ENCODE measurements at places on chromosomes 5 and 9.
A peak's percentile ranks its signal among the peaks of the same experiment; 100 is the strongest.

DNA sequence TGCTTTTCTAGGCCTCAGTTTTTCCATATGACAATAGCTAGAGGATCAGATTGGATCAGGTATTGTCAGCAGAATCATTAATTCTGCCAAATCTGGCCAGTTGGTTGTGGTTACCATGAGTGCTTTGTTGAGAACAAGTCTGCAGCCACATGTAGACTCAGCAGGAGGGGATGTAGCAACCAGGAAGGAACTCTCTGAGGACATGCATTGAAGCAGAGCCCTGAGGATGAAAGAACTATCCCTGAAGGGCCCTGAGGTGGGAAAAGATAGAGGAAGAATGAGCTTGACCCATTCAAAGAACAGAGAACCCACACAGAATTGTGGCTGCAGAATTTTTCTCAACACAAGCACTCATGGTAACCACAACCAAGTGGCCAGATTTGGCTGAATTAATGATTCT lies 60.1 kb upstream of the AFAP1L1 start:
- DNase-seq, result no peak

DNA sequence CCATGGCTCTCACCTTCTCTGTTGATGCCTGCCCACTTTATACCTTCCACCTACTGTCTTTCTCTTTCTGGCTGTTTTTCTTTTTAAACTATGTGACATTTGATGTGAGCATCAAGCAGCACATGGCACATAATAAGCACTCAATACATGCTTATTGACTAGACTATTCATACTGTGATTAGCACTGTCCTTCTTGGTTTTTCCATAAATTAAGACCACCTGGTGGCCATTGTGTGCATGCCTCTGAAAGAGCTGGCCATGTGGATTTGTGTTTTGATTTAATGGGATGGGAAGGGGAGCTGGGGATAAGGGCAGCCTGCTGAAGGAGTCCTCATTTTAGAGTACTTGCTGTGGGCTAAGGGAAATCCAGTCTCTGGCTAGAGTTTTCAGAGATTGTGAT lies 79.4 kb downstream of the ARHGEF28 start:
- no peak for DNase-seq

DNA sequence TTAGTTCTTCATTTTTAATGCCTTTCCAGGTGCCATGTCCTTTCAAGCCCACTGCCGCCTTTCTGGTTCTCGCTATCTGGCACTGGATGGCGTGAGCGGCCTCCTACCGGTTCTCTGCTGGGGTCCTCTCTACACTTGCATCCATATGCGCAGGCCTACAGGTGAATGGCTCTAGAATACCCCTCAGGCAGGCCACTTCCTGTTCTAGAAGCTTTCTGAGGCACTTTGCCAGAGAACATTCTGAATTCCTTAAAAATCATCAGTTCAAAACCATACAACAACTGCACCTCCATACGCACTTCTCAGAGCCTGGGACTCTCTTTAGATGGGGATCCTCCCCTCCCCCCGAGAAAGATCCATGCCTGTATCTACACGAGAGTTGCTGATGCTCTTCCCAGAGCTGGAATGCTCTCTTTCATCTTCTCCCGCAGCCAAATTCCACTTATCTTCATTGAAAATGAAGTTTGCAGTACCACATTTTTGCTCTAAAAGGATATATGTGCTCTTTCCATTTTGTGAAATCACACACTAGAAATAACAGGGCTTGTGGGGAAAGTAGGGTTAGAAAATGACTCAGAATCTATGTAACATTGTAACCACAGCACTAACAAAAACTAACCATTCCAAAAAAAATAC lies 1.4 kb upstream of the LHFPL2 start:
- DNase-seq, result no peak

- peak; percentile 53 for DNase-seq
Observed at GRCh38 chr5:69049151-69049550, 44.7 kb upstream of the SLC30A5 start.

- DNase-seq, result peak; percentile 44
Observed at GRCh38 chr9:129852579-129852978, 17.3 kb downstream of the USP20 start.

- DNase-seq, result peak; percentile 59
Observed at GRCh38 chr5:107670087-107670931, 428 bp downstream of the EFNA5 start.

- DNase-seq, result peak; percentile 85
Observed at GRCh38 chr5:23507278-23507685, at the start of gene PRDM9. Gene PRDM9 (plus strand): TSS chr5:23507609. CDS start chr5:23509034, 1,425 bp downstream.

DNA sequence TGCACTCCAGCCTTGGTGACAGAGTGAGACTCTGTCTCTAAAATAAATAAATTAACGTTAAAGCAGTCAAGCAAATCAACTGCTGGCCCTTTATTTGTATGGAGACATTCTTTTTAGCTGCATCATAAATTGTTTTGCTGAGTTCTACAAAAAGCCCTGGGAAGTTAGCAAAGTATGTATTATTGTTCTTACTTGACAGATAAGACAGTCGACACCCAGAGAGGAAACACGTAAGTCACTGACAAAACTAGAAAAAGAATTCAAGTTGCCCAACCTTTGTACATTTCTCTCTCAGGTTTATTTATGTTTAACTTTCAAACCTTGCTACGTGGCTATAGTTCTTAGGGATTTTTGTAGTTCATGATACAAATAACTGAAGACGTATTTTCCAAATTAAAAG lies 40.4 kb upstream of the MACIR start:
- peak; percentile 80 for DNase-seq

DNA sequence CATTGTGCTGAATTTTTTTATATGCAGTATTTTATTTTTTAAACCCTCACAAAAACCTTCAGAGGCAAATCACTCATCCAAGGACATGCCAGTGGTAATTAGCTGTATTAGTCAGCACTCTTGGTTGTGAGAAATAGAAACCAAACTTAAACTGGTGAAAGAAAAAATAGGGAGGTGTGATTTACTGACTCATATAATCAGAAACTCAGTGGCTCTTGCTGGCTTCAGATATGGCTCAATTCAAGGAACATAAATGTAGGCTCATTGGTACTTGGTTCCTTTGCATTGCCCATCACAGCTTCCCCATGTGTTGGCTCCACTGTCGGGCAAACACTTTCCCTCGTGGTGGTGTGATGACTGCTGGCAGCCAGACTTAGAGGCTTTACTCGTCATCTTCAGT lies 497.2 kb downstream of the MAT2B start:
- DNase-seq, result peak; percentile 76

DNA sequence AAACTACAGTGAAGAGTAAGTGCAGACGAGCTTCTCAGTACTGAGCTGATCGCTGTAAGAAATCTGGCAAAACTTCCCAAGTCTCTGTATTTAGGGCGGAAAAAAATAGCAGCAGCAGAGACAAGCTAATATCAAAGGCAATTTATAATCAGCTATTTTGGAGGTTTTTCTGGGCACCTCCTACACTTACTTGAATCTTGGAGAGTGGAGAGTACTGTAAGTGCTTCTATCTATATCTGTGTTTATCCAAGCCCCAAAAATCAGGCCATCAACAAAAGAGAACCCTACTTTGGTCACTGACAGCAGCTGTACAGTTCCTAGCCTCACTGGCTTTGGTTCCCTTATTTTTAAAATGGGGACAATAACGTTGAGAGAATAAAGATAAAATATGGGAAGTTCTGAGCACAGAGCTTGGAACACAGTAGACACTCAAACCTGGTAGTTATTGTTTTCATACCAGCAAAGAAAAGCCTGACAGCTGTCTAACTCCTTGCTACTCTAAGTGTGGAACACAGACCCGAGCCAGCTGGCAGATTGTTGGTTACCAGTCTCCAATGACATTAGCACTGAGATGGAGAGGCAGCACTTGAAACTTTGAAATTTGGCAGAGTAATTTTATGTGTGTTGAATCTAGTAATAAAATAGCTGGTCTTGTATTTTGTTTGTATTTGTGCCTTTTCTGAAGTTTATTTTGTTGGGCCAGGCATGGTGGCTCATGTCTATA lies 96.0 kb upstream of the SLC28A3 start:
- DNase-seq, result no peak

GRCh38 chr9:93041108-93041802 lies 17.2 kb upstream of the SUSD3 start:
- no peak for DNase-seq

- DNase-seq, result no peak
Observed at GRCh38 chr5:60229691-60230185, 336.2 kb upstream of the PDE4D start.

- no peak for DNase-seq
Observed at GRCh38 chr5:154836225-154836624, 14.2 kb downstream of the FAXDC2 start.

DNA sequence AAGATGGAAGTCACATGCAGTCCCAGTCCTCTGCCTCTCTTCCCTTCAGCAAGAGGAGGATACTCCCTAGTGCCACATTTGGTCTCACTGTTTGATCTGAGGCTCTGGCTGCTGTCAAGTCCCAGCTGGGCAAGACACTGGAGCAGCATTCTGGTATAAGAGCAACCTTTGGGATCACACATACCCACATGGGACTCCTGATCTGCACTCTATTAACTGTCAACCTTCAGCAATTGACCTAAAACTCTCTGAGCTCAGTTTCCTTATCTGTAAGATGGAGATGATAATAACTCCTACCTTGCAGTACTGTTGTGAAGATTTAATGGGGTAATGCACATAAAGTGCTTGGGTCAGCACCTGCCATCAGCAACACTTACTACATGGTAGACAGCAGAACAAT lies 437.9 kb downstream of the PIK3R1 start:
- DNase-seq, result no peak

- peak; percentile 51 for DNase-seq
Observed at GRCh38 chr9:72292256-72292682, 72.7 kb downstream of the ZFAND5 start.

DNA sequence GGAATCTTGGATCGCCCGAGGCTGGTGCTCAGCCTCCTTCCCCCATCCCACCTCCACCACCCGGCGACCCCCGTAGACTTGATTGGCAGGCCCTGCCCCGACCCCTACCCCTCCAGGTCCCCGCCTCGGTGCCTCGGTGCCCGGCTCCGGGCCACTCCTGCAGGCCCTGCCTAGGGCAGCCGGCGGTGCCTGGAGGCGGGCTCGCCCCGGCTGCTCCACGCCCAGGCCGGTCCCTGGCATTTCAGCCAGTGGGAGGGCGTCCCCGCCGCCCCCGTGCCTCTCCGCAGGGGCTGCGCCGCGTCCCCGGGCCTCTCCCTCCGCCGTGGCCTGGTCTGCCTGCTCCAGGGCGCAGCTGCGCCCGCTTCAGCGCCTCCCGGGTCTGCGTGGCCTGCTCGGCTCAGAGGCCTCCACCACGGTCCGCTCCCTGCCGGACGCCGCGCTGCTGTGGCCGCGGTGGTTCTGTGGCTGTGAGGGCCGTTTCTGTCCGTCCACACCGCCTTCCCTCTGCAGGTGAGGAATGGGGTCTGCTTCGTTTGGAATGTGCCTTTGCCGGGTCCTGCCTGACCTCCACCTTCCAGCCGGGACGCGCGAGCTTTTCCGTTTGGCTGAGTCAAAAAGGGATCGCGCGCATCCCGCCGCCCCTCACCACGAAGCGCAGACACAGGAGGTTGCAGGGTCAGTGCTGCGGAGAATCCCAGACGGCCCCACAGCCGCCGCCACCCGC lies 48.3 kb upstream of the IRX4 start:
- DNase-seq, result peak; percentile 14

DNA sequence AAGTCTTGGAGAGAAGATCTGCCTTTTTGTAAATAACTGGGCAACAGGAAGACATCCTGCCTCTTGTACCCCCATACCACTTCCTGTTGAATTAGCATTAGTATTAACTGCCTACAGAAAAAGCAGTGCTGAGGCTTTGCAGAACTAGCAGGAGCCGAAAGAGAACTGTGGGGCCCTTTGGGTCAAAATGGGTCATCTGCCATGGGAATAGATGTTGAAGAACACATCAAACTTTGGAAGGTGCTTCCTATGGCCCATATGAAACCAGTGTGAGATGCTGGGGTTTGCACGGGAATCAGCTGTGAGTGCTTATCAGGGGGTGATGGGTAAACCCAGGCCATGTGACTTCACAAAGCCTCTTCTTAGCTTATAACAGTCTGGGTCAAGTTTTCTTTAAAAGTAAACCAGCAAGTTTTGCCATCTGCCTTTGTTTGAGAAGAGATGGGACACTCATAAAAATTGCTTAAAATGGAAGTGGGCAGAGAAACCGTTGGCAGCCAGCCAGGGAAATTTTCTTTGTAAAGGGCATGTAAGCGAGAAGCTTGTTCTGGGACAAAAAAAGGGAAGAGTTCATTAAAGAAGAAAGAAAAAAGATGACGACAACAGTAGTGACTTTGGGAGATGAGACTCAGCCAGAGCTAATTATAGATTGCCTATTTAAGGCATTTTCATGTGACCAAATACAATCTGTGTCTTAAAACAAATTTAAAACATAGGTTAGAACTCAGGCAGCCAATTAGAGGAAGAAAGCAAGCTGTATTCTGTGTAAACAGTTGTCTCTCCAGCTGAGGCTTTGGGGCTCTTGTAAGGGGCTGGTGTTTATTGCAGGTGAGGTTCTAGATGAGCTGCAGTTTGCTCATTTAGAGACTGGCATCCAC lies 4.4 kb downstream of the SLC25A25 start:
- peak; percentile 54 for DNase-seq

- DNase-seq, result peak; percentile 45
Observed at GRCh38 chr9:16425562-16426231, 444.8 kb downstream of the BNC2 start.

DNA sequence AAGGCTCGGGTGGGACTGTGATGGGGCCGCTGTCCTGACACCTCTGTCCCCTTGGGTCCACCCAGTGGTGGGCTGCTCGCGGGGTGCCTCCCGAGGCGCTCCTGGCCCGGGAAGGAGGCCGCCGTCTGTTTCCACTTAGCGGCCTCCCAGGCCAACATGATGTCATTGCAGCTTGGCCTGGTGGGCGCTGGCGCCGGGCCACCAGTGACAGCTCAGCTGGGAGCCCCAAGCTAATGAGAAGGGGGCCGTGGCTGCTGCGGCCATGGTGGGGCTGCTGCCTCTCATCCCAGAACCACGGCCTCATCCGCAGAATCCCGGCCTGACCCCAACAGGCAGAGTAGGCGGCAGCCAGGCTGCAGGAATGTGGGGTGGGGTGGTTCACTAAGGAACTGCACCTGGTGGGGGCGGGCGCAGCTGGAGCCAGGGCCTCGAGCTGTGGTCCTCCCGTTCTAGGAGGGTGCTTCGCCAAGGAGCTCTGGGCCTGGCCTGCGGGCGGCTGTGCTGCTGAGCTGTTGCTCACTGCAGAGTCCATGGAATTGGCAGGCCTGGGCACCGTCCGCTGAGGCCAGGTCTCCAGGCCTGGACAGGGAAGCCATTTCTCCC lies 123.5 kb upstream of the COL5A1 start:
- no peak for DNase-seq

DNA sequence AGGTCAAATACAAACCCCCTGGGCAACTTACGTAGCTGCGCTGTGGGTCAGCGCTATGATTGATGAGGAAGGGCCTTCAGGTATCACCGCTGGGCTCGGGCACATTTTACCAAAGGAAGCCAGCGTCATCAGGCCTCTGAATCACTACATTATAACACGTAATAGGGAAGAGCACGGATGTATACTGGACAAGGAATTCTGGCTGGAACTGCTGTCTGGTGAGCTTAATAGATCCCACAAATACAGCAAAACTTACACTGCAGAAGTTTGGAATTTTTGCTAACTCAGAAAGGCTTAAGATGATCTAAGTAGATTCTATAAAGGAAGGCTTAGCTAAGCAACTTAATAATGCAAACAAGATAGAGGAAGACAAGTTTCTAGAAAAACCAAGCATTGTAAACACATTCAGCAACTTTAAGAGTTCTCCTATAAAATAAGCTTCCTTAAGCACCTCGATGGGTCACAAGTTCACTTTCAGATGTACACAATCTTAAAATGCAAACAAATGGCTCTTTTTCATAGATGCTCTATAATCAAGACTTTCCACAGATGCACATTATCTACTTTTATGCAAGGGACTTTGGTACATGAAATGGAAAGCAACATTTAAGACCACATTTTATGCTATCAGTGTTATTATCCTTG lies 360.1 kb upstream of the PANK3 start:
- DNase-seq, result no peak

- DNase-seq, result no peak
Observed at GRCh38 chr5:150339165-150339564, 18.3 kb upstream of the TCOF1 start.

Measured in epithelial cell of esophagus (primary cell).